Stimulated activated CD8-positive, alpha-beta memory T cell treated with anti-CD3 and anti-CD28 coated beads, Interleukin-15, amount 100 ng/mL, for 4 hours (primary cell): ENCODE measurements at places on chromosomes 6 and 20.

DNA sequence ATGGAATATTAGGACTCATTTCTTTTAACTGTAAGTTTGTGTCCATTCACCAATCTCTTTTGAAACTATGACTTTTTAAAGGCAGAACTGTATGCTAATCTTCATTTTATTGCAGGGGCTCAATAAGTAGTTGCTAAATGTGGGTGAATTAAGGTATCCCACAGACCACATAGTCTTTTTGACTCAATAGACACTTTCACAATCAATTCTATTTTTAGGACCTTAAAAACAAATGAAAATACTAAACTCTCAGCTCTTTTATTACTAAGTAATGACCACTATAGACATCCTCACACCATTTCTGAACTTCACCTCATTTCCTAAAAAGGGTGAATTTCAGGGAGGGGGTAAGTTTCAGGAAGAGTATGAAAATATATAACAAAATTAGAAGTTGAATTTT lies 106.8 kb upstream of the BEND6 start:
- no peak for DNase-seq

- DNase-seq = no peak
Measured at GRCh38 chr6:117440706-117441525, 15.2 kb upstream of the ROS1 start.

DNA sequence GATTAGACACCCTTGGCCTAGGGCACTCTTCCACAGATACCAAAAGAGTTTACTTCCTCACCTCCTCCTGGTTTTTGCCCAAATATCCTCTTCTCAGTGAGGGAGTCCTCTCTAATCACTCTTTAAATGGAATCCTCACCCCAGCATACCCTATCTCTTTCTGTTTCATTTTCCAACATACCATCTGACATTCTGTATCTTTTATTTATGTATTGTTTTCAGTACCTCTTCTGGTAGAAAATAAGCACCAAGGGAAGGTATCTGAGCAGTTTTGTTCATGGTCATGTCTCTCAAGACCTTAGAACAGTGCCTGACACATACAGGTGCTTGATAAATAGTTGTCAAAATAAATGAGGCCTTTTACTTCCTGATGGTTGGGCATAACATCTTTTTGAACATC lies 55.1 kb downstream of the KIAA0408 start:
- no peak for DNase-seq

- DNase-seq = no peak
Measured at GRCh38 chr20:16942756-16943155, 194.6 kb downstream of the OTOR start.

- DNase-seq = no peak
Measured at GRCh38 chr6:156613996-156614395, 163.2 kb upstream of the ARID1B start.

DNA sequence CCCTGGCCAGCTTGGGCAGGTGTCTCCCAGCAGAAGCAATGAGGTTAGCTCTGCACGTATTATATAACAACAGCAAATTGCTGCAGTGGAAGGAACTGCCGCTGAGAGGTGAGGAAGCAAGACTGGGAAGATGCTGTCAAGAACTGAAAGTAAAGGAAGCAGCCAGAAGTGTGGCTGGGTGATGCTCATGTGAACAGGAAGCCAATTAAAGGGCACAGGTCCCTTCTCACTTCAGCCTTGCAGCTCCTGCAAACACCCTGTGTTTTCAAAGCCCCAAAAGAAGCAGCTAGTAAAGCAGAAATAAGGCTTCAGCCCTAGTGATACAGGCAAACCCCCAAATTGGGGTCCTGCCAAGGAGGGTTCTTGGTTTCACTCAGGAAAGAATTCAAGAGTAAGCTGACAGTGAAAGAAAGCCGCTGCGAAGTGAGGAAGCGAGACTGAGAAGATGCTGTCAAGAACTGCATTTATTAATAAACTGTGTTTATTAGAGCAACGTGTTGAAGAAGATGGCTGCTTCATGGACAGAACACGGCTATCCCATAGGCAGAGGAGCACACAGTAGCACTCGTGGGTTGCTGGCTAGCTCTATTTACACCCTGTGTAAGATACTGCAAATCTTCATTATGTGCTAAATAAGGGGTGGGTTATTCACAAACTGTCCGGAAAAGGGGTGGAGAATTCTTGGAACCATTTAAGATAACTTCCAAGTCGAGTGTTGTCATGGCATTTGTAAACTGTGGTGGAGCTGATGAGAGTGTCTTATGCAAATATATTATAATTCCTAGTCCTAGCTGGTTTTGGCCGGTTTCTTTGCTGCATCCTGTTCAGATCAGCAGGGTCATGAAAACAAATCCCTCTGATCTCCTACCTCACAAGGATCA lies 152.2 kb downstream of the LINC00237 start:
- no peak for DNase-seq

- DNase-seq = no peak
Measured at GRCh38 chr20:2760297-2760951, 40.0 kb downstream of the CPXM1 start.

GRCh38 chr6:25042984-25043725 lies 107.4 kb upstream of the RIPOR2 start:
- no peak for DNase-seq

GRCh38 chr20:22582964-22583772 lies 1.2 kb downstream of the FOXA2 start:
- no peak for DNase-seq

GRCh38 chr6:37127961-37128862 lies 41.7 kb upstream of the PIM1 start:
- no peak for DNase-seq

DNA sequence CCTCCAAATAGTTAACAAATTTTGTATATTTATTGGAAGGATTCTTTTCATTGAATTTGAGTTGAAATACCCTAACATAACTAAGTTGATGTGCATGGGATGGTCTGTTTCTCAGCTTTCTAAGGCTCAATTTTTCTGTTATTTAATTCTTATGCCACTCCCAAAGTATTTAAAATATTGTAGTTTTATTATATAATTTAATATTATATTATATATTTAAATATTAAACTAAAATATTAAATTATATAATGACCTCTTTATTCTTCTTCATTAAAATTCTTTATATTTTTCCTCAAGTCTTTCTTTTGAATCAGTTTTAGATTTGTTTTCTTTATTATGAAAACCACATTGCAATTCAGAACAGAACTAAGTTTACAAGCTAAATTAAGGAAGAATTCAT lies 194.7 kb downstream of the TFAP2B start:
- no peak for DNase-seq

DNA sequence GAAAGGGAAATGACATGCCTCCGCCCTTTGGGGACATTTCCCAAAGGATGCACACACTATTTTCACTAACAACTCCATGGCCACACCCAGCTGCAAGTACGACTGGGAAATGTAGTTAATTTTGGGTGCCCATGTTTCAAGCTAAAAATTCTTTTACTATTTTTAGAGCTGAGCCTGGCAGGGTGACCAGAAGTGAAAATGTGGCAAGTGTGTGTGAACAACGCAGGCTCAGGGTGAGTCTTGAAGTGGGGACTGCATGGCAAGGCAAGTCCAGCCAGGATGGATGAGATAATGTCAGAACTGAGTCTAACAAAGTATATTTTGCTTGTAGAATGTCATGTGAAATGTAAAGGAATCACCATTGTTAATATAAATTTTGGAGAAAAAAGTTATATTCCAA lies 17.0 kb upstream of the CD109 start:
- DNase-seq = no peak

DNA sequence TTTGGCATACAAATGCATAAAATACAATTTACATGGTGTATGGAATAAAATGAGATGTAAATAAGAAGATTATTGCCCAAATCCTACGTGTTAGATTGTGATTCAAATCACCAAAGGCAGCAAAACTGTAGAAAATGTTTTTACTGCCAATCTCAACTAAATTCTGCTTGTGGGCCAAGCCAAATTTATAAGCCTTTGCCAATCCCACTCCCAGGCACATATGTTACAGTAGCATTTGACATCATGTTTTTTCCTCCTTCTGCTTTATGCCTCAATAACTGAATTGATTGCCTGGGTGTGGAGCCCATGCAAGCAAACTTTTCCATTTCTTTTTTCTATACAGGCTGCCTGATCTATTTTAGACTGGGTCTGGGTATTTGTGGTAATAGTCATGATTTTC lies 36.3 kb upstream of the LRRC1 start:
- no peak for DNase-seq

DNA sequence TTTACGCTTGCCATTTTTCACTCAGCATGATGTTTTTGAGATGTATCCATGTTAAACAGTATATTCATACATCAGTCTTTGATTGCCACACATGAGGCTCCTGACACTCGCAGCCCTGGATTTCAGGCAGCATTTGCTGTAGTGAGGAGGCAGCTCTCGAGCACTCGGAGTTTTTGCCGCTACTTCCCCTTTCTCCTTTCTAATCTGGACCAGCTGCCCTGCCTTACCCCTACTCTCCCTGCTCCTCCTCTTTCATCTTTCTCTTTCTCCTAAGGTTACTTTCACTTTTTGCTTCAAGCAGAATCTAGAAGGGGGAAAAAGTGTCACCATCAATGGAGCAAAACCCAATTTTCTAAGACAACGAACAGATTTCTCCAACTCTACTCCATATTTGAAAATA lies 5.9 kb upstream of the CST3 start:
- DNase-seq = no peak

DNA sequence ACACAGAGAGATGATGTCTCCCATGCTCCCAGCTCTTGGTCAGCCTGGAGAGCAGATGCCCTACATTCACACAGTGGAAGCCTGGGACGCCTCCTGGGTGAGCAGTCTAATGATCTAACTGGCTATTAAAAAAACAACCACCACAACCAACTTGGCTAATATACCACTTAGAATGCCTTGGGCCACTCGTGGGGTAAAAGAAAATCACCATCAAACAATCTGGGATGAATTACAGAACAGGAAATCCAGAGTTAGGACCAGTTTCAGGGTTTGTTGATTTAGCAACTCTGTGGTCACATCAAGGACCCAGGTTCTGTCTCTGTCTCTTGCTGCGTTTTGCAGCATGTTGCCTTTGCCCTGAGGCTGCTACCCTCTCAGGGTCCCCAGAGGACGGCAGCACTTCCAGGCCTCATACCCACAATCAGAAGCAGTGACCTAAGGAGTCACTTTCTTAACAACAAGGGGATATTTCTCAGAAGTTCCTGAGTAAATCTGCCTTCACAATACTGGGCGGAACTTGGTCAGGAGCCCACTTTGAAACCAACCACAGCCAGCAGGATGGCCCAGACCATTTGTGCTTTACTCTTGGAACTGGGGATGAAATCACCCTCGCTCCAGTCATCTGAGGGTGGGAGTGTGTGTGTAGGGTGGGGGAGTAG lies 118.7 kb downstream of the CLIC5 start:
- no peak for DNase-seq

- no peak for DNase-seq
Measured at GRCh38 chr6:71665931-71666330, 220.4 kb upstream of the RIMS1 start.

DNA sequence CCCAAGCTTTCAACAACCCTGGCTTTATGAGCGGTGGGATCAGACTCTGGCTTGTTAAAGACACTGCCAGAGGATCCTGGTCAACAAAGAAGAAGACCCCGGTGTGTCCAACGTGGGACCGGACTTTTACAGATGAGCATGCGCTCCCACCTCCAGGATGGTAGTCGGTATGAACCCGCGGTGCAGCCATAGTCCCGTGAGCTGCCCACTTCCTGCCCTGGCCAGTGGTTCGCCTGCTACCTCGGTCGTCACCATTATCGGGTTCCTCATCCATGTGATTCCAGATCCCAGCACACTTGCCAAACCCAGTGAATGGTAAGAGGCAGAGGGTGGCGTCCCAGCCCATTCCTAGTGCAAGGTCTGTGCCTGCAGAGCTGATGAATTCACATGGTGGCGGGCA lies 112.7 kb downstream of the AGPAT4 start:
- no peak for DNase-seq

DNA sequence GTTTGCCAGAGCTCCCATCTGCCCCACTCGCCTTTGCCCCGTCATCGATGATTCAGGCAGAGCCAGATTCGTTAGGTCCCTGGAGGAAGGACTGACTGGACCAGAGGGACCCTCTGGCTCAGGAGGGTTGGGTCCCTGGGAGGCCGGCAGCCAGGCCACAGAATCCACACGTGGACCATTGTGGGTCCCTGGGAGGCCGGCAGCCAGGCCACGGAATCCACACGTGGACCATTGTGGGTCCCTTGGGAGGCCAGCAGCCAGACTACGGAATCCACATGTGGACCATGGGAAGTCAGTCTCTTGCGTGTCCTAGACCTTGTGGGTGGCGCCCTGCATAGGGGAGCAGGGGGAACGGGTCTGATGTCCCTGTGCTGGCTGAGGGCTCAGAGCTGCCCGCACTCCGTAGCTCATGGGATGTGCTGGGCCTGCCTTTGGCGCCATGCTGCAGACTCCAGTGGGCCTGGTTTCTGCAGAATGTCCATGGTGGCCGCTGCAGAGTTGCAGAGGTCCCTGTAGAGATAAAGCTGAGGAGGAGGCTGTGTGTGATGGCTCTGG lies 23.5 kb downstream of the UCKL1 start:
- DNase-seq = no peak

GRCh38 chr6:149763866-149764265 lies 14.3 kb downstream of the PCMT1 start:
- no peak for DNase-seq

GRCh38 chr20:2709205-2709981 lies 16.8 kb downstream of the EBF4 start:
- DNase-seq = no peak

DNA sequence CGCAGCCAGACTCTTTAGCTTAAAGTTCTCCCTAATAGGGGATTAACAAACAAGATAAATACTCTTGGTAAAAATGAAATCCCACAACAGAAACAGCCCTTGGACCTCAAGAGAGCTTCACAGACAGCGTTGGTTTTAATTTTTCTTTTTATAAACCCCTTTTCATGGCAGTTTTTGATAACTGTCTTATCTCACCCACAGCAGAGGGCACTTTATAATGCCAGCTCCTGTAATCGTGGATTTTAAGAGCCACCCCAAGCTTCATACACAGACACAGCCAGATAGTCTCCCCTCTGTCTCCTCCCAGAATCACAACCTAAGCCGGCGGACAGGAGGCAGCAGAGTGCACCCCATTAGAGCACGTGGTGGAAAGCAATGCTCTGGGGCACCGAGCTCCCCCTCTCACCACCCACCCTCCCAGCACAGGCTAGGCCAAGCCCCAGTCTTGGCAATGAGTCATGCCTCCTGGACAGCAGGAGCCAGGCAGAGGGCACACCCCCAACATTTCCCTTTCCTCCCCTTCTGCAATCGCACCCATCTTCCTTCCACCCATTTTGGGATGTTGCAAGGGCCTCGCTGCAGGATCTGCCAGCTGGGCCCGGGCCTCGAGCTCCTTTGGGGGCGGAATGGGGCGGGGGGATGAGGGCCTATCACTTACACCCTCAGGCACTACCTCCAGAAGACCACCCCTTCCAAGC lies 2.4 kb downstream of the JAG1 start:
- no peak for DNase-seq

- no peak for DNase-seq
Measured at GRCh38 chr20:1465470-1466210, 1.0 kb downstream of the NSFL1C start.
